ENCODE measurements at places on chromosomes 6 and 20. TPM values are rescaled to one million over a fixed set of nuclear protein-coding genes. Genes with fewer than 3 reads are reported as not detected.

- peak; percentile 95 for DNase-seq
Observed at GRCh38 chr6:75381877-75382633, 97.5 kb upstream of the TMEM30A start.

DNA sequence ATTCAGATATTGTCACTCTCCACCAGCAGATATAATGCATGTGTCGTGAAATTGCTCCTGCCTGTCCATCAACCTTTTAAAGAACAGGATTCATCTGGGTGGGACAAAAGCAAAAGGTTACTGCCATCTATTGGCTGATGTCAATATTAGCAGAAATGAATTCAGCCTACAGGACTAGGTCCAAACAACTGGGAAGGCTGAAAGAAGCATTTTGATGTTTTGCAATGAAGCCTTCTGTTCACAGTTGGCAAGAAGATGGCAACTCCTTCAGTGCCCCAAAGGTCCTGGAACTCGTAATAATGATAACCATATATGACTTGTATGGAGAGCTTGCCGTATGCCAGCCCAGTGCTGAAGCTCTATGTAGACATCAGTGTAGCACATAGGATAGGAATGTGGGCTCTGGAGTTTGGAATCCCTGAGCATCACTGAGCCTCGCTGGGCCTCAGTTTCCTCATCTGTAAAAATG is 7.5 kb downstream of the BCAS1 start:
- no peak for DNase-seq

DNA sequence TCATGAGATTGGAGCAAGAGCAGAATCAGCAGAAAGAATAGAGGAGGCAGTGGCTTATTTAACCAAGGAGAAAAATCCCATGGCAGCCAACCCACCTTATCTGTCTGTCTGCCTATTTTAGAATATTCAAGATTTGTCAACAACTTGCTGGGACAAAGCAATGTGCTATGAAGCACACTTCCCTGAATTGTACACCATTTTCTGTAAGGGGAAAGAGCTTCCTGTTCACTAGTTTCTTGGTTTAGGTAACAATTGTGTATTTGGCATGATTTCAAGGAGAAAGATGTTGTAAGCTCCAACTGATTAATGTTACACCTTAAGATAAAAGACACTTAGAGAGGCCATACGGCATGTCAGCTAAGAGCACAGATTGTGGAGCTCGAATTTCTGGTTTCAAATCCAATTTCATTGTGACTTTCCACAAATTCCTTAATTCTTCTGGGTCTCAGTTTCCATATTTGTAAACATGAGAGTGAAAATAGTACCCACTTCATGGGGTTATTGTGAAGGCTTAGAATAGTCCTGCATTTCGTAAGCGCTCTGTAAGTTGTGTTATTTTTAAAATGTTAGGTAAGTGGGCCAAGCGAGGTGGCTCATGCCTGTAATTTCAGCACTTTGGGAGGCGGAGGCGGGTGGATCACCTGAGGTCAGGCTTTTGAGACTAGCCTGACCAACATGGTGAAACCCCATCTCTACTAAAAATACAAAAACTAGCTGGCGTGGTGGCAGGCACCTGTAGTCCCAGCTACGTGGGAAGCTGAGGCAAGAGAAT is 4.8 kb upstream of the MUC22 start:
- peak; percentile 41 for DNase-seq

- no peak for DNase-seq
Observed at GRCh38 chr6:143248359-143248758, 187.7 kb downstream of the AIG1 start.

GRCh38 chr6:31172973-31173384 is 2.5 kb upstream of the POU5F1 start:
- no peak for DNase-seq

- no peak for DNase-seq
Observed at GRCh38 chr20:8293750-8294149, 161.7 kb downstream of the PLCB1 start.

DNA sequence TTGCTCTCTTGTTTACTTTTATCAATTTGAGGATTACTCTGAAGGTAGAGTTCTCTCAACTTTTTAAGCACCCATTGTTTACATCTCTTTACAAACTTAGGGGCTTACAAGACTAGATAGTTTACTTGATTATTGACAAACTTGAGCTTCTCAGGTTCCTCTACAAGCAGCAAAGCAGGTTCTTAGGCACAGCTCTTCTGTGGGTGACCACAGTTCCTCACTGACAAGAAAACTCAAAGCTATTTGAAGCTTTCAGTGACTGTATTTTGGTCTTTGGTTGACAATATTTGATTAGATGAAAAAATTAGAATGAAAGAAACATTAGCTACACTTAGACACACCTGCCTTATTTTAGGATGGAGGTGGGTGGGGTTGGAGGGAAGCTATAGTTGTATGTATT is 327.3 kb upstream of the RUNX2 start:
- no peak for DNase-seq

DNA sequence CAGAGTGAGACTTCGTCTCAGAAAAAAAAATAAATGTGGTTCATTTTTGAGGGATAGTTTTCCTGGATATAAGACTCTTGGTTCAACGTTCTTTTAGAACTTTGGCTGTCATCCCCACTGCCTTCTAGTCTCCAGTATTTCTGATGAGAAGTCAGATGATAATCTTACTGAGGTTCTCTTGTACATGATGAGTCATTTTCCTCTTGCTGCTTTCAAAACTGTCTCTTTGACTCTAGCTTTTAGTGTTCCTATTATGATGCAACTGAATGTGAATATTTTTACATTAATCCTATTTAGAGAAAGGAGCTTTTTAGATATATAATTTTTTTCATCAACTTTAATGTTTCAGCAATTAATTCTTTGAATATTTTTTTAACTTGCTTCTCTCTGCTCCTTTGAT is 46.0 kb upstream of the OR14J1 start:
- no peak for DNase-seq

DNA sequence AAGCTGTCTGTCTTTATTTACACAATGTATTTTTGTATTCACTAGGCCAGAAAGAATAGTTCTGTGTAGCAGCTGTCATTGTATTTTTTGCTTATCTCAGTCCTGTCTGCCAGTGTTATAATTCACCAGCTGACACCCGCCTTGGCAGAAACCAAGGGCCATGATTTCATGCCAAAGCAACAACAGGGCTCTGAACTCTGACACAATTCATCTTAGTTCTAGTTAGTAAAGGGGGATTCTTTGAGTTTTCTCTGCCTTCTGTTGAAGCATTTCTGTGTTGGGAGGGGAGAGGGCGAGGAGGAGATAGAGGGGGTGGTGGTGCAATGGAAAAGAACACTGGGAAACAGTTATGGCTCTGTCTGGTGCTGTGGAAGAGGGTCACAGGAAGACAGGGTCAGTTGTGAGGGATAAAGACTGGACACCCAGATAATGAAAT is 684.6 kb upstream of the MARCKS start:
- peak; percentile 82 for DNase-seq

GRCh38 chr6:12034349-12034748 is 22.2 kb downstream of the HIVEP1 start:
- DNase-seq: no peak

DNA sequence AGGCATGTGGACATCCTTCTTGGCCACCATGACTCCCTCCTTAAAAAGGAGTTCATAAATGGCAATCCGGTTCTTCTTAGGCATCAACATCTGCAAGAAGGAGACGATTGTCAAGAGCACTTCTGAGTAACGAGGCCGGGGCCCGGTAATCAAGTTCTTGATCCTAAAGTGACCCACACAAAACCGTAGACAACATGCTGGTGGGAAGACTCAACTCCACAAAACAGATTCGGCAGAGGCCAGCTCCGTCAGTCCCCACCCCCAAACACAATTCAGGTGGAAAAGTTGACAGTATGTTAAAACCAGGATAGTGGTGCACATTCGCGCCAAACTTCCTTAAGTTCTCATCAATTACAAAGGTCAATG is 754 bp downstream of the RPS10 start:
- DNase-seq: no peak

DNA sequence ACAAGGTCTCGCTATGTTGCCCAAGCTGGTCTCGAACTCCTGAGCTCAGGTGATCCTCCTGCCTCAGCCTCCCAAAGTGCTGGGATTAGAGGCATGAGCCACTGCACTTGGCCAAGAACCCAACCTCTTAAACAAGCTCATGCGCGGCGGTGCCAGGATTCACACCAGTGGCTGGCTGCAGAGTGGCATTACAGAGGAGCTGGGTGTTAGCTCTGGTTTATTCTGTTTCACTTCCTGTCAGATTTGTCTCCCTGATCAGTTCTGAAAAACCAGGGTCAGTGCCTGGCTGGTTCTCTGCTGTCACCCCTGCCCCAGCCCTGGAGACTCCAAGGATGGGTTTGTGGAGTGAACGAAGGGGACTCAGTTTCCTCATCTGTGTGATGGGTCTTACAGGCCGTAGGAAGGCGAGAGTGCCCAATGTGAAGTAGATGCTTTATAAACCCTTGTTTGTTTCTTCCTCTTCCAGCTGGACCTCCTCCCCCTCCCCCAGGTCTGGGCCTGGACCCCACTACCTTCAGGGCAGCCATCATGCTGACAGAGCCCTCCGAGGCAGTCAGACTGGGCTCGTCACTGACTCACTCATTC is 63.4 kb downstream of the UBE2V1 start:
- no peak for DNase-seq

- DNase-seq: no peak
Observed at GRCh38 chr20:8187740-8188139, 55.7 kb downstream of the PLCB1 start.

DNA sequence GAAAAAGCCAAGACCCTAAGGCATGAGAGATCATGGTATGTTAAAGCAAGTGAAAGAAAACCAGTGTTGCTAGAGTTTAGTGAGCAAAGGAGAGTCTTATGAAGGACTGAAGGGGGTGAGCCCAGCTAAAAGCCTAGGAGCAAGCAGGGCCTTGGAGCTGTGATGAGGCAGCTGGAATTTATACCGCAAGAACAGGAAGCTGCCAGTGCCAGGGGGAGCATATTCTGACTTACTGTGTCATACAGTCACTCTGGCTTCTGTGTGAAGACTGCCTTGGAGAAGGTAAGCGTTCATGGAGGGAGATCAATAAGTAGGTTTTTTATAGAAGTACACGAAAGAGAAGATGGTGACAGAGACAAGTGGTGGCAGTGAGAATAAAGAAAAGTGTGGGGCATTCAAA is 308.9 kb upstream of the THEMIS start:
- DNase-seq: peak; percentile 7

- no peak for DNase-seq
Observed at GRCh38 chr20:64246616-64247306, 8.8 kb upstream of the PCMTD2 start.

GRCh38 chr6:115221198-115221597 is 839.5 kb downstream of the FRK start:
- no peak for DNase-seq

DNA sequence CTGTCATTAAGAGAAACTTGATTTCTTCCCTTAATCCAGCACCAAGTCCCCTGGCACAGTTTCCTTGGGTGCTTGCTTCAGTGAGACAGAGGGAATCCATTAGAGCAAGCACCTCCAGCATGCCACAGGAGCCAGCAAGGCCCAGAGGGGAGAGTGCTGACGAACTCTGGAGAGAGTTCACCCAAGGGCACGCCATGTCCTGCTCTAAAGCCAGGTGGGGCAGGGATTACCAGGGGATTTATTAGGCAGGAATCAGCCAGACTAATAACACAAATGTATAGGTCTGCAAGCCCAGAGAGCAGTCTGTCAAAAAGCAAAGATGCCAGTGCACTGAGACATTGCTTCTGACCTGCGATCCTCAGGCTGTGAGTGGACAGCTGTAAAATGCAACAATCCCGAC is 155.4 kb upstream of the SYNDIG1 start:
- DNase-seq: no peak

DNA sequence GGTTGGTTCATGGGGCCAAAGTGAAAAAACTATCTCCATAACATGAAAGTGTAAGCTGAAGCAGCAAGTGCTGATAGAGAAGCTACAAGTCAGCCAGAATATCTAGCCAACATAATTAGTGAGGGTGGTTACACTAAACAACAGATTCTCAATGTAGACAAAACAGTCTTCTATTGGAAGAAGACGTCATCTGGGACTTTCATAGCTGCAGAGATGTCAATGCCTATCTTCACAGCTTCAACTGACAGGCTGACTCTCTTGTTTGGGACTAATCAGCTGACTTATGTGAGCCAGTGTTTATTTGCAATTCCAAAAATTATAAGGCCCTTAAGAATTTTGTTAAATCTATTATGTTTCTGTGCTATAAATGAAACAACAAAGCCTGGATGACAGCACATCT is 63.2 kb downstream of the GMDS start:
- DNase-seq: no peak

DNA sequence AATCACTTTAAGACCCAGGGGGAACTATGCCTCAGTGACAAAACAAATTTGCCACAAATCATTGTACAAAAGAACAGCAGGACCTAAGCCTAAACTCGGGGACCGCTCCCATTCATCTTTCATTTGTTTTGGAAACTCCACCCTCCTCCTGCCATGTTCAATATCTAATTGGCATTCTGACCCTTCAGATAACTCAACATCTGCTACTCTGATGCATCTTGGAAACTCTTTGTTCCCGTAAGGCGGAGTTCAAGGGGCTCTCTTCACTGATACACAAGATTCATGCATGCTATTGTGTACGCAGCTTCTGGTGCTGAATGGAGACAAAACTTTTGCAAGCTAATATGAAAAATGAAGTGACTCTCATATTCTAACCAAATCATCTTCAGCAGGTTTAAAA is 187.6 kb downstream of the ZFP64 start:
- no peak for DNase-seq

DNA sequence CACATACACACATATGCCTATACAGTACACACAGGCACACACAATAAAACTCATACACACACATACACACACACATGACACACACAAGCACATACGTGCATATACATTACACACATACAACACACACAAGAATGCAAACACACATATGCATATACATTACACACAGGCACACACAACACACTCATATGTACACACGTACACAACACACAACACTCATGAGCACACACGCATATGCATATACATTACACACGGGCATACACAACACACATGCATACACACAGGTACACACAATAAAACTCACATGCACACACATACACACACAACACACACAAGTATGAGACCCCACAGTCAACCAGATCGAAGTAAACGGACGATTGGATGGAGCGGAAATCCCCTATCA is 238.2 kb downstream of the ERMARD start:
- no peak for DNase-seq

DNA sequence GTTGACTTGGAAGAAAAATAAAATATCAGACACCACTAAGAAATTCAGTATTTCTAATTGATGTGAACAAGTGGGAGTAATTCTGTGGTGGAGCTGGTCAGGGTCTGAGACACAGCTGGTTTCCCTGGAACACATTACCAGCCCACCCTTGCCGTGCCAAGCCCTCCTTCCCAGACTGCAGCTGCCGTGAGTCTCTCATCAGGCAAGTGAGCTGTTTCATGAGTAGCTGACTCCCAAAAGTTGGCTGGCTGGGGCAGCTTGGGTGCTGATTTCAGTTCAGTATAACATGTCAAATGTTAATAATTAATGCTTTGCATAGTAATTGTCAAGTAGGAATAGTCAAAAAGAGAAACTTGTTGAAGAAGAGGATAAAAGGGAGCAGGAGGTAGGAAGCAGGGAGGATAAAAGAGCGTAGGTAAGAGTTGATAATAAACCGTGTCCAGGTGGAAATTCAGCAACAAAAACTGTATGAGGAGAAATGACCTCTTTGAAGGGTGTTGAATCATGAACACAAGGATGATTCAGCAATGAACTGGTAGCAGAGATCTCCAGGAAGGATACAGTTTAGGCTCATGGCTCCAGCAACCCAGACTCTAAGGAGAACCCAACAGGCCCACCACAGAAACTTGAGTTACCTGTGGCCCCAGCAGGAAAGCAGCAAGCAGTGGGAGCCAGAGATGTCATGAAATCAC is 110.9 kb upstream of the SSTR4 start:
- no peak for DNase-seq

The SMLR1 gene
- total RNA-seq: not detected

The RUNX2 gene
- total RNA-seq: 3.5 TPM

The PARD6B gene
- total RNA-seq: 41.8 TPM

The RPL10A gene
- total RNA-seq: 1,164 TPM

The SIRPD gene
- total RNA-seq: 0.86 TPM

The LHFPL5 gene
- total RNA-seq: not detected
